Muscle of leg (tissue), 16 donors: ENCODE measurements at places on chromosomes 11 and 22. TPM values are rescaled to one million over a fixed set of nuclear protein-coding genes. Genes with fewer than 3 reads are reported as not detected.

GRCh38 chr22:26828311-26828710 lies 170.9 kb downstream of the MIAT start:
- no peak for DNase-seq

DNA sequence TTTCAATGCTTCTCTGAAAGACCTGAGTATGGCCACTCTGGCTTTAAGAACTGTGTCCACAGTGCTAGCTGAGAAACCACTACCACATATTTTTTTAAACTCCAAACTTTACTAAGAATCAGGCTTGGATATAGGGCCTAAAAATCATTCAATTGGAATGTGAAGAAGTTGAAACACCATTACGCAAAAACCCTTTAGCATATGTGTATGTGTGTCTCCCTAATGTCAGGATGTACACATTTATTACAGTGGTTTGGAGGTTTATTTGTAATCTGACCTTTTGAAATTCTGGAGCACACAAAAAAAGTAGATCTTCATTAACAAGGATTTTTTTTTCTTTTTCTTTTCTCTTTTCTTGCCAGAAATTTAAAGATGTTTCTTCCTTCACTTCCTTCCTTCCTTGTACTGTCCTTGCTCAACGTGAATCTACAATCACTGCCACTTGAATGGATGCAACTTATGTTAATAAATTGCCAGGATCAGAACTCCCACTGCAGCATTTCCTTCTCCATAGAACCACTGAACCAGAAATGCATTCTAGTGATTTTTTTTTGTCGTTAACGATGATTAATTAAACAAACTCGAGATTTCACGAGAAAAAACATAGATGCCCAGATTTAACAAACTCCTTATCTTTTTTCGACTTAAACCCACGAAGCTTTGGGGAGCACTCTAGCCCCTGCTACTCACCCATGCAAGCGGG lies 3.1 kb upstream of the ADM start:
- no peak for DNase-seq

GRCh38 chr22:33105501-33105911 lies 47.3 kb upstream of the SYN3 start:
- DNase-seq = peak; percentile 35

GRCh38 chr22:32617271-32617670 lies 142.7 kb downstream of the FBXO7 start:
- peak; percentile 62 for DNase-seq

DNA sequence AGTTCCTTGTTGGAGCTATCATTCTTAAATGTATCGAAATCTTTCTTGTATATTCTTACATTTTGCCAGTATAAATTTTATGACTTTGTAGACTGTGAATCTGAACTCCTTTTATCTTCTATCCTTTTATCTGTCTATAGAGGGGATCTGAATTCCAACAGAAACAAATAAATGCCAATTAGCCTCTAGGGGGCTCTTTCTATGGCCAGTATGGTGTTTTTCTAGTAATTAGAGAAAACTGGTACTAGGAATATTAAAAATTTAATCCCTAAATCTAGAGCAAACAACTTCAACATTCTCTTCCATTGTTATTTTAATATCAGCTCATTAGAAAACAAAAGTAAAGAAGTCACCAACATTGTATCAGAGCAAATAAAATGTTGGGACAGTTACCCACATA lies 21.5 kb upstream of the CAT start:
- DNase-seq = no peak

The PRR33 gene
- 0.90 TPM for polyA plus RNA-seq

The PATE4 gene
- polyA plus RNA-seq = 0.09 TPM

The MS4A15 gene
- polyA plus RNA-seq = 0.23 TPM

The ABCC8 gene
- polyA plus RNA-seq = 4.1 TPM

The TPH1 gene
- 0.20 TPM for polyA plus RNA-seq

The ZBTB44 gene
- polyA plus RNA-seq = 22.5 TPM
